Stimulated activated CD4-positive, alpha-beta T cell treated with anti-CD3 and anti-CD28 coated beads, Interleukin-2, amount 100 ng/mL, for 48 hours (primary cell): ENCODE measurements at places on chromosomes 13 and 19.

- DNase-seq, result no peak
Measured at GRCh38 chr13:73273745-73274144, 214.9 kb downstream of the KLF5 start.

GRCh38 chr19:8355631-8356402 is 8.1 kb upstream of the ANGPTL4 start:
- no peak for DNase-seq

DNA sequence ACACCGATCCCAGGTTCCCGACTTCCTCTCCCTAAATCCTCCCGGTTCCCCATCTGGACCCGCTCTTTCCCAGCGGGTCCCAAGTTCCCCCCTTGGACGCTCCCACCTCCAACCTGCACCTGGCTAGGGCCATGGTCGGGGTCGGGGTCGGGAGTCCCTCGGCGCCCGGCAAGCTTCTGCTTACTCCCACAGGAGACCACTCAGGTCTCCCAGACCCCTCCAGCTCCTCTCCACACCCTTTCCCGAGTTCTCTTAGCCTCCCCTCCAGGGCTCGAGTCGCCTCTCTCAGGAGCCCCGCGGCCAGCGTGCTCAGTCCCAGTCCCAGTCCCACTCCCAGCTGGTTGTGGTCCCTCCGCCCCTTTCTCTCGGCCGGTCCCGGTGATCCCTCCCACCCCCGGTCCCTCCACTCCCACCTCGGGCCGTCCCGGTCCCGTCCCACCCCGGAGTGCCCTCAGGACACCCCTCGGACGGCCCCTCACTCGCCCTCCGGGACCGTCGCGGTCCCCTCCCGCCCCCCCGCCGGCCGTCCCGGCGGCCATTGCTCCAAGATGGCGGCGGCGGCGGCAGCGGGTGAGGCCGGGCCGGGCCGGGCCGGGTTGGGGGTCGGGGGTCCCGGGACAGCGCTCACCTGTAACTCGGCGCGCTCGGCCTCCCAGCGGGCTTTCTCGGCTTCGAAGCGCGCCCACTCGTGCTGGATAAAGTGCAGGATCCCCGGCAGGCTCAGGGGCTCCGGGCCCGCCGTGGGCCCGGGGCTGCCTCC is at the start of gene FKRP:
Gene FKRP (plus strand): TSS at position 537 of the 760 bp plus-strand sequence. CDS start 9,394 bp downstream, outside the sequence.
- peak; percentile 31 for DNase-seq

DNA sequence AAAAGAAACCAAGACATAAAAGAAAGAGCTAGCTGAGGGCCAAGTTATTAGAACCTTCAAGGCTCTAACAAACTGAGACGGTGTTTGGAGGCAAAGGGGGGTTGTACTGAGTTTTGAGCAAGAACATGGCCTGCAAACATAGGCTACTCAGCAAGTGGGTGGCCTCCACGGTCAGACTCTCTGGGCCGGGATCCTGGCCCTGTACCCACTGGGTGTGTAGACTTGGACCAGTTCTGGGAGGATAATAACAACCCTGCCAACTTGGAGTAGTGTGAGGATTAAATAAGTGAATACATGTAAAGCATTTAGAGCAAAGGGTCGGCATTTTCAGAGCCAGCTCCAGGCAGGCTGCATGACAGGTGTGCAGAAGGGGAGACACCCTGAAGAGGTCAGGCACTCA is 56.1 kb upstream of the TNFRSF19 start:
- DNase-seq, result no peak

- DNase-seq, result no peak
Measured at GRCh38 chr19:28874742-28875141, 338.2 kb downstream of the UQCRFS1 start.

DNA sequence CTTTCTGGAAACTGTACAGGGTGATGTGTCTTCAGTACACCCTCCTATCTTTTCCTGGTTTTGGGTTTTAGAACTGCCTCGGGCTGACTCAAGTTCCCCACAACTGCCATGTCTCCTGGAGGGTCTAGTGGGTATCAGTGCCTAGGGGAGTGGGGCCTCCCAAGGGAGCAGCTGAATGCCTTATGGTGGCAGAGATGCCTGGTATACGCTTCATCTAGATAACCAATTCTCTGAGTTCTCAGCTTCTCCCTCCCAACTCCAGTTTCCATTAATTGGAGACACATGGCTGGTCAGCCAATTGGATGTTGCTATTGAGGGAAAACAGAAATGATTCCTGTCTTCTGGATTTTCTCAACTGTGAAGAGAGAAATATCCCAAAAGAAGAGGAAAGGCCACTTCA is 12.8 kb downstream of the ZNF439 start:
- DNase-seq, result no peak

DNA sequence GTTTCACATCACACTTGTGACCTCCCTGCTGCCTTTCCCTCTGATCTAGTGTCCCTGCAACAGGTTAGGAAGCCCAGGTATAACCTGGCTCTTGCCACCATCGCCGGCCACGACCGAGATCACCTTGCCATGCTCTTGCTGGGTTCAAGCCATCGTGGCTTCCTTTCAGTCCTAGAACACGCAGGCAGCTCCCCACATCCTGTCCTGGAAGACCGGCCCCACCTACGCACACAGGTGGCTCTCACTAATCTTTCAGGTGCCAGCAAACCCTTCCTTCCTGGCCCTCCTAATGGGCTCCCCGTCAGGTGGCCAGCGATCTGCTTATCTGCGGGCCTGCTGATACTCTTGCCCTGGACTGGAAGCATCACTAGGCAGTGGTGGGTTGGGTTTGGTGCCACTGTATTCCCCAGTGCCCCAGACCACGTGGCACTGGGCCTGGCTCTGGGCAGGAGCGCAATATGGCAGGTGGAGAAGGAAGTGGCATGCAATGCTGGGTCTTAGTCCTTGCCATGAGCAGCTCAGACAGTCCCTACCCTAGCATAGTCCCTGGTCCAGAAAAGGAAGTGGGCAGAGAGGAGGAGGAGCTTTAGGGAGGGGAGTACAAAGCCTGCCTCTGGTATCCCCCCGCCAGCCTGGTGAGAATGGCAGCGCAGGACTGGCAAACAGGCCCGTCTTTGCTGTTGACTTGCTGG is 11.8 kb downstream of the PPP1R37 start:
- no peak for DNase-seq

DNA sequence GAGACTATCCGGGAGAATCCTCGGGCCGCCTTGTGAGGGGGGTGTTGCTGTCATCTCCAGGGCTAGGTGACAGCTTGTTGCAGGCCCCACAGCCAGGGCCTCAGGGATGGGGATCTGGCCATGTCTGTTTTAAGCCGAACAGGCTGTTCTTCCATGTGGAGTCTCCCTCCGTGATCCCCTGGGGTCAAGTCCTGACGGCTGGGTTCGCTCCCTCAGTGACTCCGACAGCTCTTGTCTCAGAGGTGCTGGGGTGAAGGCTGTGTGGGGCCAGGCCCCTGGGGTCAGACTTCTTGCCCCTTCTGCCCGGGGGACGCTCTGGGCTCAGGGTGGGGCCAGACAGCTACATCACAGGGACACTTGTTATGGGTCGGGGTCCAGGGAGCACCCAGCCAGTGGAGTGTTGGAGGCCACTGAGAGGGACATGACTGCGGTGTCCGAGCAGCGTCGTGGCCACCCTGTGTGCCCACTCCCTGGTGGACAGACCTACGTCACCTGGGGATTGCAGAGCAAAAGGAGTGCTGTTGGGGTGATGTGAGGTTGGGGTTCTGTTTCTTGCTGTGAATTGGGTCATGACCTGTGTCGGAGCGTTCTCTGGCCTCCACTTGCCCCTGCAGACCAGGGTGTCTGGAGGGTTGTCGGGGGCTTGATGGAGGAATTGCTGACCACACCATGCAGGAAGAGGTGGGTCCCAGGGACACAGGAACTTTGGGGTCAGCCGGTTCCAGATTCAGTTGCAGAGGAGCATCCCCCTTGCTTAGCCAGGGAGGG is 21.5 kb downstream of the EPN1 start:
- DNase-seq, result no peak

- DNase-seq, result no peak
Measured at GRCh38 chr13:35964863-35965180, 166.4 kb downstream of the DCLK1 start.

DNA sequence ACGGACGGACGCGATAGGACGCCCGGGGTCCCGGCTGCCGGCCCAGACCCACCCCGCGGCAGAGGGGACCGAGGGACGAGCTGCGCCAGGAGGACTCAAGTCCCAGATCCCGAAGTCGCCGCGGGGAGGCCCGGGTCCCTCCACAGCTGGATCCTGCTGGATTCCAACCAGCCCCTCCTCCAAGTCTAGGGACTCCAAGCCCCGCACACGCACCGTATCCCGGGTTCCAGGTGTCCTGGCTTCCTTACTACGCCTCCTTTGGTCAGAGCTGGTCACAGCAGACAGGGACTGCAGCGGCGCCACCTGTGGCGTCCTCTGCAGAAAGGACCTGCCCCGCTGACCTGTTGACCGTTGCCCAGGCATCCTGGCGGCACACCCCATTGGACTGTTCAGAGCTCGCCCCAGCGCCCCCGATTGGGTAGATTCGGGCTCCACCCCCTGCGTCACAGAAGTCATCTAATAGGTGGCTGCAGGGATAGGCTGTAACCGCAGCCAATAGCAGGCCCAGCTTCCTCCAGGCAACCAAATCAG is 29.0 kb upstream of the ZNF709 start:
- DNase-seq, result no peak

DNA sequence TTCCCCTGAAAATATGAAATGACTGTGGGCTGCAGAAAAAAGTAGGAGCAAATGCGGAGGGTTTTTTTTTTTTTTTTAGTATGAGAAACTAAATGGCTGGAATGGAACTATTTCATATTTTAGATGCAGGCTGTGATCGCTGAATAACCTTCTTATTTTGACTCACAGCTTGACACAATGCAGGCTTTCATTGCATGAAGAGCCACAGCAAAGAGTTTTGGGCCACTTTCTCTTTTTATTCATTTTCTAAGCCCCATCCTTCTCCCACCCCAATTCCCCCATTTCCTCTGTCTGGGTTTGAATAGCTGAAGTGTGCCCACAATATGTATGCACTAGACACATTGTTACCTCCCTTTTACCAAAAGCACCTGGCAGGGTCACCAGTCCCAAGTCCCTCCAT is 125.9 kb downstream of the COG6 start:
- no peak for DNase-seq

DNA sequence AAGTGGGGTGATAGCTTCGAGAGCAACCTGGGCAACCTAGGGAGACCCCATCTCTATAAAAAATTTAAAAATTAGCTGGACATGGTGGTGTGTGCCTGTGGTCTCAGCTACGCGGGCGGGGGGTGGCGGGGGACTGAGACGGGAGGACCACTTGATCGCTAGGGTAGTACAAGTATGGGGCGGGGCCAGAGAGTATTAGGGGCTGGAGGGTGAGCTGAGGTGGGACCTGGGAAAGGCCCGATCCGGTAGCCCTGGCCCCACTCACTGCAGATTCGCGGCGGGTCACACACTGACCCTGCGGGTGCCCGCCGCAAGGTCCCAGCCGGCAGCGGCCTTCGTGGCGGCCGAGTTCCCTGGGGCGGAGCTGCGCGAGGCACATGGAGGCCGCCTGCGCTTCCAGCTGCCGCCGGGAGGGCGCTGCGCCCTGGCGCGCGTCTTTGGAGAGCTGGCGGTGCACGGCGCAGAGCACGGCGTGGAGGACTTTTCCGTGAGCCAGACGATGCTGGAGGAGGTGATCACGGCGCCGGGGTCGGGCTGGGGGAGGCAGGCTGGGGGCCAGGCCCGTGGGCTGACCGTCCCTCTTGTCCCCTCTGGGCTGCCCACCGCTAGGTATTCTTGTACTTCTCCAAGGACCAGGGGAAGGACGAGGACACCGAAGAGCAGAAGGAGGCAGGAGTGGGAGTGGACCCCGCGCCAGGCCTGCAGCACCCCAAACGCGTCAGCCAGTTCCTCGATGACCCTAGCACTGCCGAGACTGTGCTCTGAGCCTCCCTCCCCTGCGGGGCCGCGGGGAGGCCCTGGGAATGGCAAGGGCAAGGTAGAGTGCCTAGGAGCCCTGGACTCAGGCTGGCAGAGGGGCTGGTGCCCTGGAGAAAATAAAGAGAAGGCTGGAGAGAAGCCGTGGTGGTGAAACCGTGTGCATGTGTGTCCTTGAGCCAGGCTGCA is 2.0 kb upstream of the ARHGAP45 start:
- peak; percentile 71 for DNase-seq

DNA sequence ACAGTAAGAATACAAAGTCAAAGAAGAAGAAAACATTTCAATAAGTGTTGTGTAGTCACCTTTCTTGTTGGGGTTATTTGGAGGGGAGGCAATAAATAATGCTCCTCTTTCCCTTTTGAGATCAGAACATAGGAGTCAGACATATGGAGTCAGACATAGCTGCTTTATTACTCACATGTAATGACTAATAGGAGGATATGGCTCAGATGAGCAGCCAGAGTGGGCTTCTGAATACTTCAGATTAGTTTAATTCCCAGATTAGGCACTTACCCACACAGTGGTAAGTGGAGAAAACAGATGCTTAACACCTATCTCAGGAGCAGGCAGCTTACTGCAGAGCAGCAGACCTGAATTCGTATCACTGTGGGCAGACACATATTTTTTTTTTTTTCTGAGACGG is 31.7 kb upstream of the C1QTNF9B start:
- DNase-seq, result no peak

- no peak for DNase-seq
Measured at GRCh38 chr13:89923736-89924135, 1423.8 kb upstream of the MIR17HG start.
